ENCODE measurements at places on chromosomes 12 and 14.

DNA sequence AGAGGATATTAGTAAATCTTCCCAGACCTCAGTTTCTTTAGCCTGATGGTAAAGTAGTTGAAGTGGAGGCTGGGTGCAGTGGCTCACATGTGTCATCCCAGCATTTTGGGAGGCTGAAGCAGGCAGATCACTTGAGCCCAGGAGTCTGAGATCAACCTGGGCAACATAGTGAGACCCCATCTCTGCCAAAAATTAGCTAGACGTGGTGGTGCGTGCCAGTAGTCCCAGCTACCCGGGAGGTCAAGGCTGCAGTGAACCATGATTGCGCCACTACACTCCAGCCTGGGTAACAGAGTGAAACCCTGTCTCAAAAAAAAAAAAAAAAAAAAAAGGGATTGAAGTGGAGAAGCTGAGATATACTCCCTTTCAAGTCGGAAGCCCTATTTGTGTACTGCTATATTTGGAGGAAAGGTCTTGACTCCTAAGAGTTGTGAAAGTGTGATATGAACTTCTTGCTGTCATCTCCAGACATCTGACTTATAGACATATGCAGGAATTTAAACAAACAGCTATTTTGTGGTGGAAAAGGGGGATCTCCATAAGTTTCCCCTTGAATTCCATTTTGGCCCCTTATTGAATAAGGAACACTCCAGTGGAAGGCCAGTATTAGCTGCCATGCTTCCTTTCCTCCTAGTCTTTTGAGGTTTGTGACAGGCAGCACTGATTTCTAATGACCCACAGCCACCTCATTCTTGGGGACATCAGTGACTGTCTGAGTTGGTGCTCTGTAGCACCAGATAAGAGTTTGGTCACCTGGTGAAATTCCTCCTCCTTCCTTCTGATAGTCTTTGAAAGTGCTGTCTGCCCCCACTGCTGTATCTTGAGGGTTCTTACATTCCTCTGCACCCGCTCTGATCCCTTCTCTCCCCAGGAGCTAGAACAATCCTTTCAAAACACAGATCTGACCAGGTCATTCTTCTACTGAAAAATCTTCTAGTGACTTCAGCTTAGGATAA, 7.4 kb downstream of the ELK3 start:
- DNase-seq, result no peak

GRCh38 chr14:68691031-68691791, 101.7 kb downstream of the ZFP36L1 start:
- no peak for DNase-seq

DNA sequence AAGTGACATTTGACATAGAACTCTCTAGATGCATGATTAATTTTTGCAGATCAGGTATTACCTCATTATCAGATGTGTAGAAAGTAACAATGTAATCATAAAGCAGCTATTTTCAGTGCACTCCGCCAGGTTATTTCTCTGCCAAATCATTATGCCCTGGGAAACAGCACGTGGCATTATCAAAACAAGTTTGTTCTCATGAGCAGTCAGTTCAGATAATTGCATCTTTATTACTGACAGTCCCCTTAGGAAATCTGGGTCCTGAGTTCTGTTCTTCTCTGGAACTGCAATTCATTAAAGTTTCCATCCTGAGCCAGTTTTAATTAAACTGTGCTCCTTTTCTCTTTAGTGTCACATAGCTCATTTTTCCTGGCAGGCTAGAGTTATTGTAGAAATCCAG, 94.7 kb upstream of the KRR1 start:
- no peak for DNase-seq

- DNase-seq, result no peak
Observed at GRCh38 chr12:53062011-53062961, 12.4 kb downstream of the TNS2 start.

GRCh38 chr14:55588259-55588699, 8.3 kb downstream of the KTN1 start:
- no peak for DNase-seq

DNA sequence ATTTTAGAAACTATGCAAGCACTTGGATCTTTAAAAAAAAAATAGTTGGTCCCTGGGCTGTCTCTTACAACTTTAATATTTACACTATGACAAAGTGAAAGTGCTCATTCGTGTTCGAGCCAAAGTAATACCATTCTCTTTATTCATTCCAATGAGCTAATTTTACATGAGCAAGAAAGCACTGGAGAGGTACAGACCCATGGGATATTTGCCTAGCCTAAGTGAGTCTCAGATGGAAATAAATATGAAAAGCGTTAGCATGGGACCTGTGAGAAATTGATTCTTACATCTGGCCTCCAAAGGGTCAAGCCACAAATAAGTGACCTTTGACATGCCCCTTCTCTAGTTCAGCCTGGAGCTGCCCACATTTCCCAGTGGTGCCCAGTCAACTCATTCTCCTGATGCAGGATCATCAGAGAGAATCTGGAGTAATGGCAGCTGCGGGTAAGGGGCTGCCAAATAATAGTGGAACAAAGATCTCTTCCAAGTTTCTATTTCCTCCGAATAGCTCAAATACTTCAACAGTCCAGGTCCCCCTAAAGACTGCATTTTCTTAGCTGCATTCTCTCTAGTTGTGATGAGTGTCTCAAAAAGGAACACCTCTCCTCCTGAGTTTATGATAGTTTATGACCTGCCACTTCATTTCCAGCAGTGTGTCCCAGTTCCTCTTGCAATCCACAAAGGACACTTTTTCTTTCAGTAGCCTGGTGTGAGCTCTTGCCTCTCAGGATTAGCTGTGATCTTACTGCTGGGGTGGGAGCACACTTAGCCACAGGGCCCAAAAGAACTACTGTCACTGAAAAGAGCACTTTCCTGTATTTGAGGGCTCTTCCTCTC, 208.2 kb downstream of the DAD1 start:
- no peak for DNase-seq

DNA sequence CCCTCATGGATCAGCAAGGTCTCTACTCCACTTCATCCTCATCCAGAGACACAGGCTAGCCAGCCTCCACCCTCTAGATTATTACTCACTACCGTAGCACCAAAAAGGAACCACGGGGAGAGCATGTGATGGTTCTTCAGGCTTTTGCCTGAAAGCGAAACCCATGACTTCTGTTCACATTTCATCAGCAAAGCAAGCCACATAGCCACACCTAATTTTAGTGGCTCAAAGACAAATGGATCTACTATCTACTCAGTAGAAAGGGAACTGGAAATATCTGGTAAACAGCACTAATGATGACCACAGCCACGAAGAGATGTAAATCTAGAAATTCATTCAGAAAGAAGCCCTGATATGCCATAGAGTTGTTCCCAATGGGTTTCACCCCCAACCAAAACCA, 51.4 kb downstream of the VCPKMT start:
- DNase-seq, result peak; percentile 72

All from OCI-LY7 (cell line).